Activated naive CD4-positive, alpha-beta T cell (primary cell): ENCODE measurements at places on chromosomes 2 and 18.

DNA sequence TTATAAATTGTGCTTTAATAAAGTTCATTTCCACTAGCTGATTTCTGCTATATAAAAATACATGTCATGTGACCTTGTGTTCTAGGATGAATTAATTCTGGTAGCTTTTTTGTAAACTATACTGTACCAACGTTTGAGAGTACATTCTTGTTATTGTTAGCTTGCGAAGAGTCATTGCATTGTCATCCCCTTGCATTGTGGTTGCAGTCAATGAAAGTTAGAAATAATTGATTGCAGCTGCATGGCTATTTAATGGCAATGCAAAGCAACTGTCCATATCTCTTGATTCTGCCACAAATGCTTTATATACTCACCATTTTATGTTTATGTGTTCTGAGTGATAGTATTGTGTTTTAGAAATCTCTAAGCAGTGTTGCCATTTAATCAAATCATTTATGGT, 91.6 kb downstream of the ZNF407 start:
- DNase-seq: no peak

DNA sequence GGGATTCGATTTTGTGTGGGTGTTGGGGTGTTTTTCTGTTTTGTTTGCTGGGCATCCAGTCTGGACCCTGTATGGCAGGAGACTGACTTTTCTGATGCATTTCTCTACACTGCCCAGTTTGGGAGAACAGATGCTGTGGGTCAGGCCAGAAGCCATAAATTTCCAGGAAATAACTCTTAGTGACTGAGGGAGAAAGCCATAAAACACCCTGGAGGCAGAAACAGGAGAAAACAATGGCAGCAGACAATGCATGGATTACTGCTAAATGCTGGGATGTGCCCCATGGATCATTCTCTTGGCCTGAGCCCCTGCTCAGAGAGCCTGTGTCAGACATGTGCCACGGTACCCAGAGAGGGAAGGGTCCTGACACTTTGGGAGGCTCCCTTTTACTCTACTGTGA, 133.6 kb upstream of the CAPN13 start:
- DNase-seq: no peak

GRCh38 chr2:47056868-47057686, 98.0 kb downstream of the STPG4 start:
- no peak for DNase-seq

DNA sequence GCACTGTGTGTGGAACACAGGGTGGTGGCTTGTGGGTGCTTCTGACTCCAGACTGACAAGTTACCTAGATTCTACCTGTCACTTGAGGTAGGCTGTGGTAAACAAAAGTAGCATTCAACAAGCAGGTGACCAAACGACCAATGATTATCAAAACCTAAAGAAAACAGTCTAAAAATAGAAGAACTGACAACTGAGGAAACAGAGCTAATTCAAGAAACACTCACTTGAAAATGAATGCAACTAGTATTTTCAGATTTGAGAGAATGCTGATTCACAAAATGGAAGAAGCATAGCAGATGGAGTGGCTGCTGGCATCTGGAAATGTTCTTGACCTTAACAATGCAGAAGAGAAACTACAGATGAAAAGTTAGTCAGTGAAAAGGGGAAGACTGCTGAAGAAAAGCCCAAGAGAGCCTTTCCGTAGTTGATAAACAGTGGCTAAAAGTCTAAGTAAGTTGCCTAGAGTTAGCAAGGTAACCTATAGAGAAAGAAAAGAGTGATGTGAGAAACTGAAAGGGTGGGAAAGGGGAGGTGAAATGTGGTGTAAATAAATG, 170.4 kb downstream of the NCK2 start:
- no peak for DNase-seq

DNA sequence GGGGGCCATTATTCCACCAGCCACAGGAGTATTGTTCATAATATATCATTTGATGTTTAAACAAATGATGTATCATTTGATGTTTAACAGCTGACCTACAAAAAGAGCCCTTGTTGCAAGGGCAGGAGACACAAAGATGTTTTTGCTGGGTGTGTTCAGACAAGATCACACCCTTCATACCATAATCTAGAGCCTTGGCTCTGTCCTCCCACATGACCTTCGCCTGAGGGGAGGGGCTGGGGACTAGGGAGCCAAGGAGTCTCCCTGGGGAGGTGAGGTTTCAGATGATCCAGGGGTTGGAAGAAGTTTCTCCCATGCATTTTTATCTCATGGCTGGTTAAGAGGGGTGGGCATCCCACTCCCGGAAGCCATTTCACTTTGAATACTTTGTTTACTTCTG, 33.5 kb downstream of the CDC42EP3 start:
- DNase-seq: no peak

DNA sequence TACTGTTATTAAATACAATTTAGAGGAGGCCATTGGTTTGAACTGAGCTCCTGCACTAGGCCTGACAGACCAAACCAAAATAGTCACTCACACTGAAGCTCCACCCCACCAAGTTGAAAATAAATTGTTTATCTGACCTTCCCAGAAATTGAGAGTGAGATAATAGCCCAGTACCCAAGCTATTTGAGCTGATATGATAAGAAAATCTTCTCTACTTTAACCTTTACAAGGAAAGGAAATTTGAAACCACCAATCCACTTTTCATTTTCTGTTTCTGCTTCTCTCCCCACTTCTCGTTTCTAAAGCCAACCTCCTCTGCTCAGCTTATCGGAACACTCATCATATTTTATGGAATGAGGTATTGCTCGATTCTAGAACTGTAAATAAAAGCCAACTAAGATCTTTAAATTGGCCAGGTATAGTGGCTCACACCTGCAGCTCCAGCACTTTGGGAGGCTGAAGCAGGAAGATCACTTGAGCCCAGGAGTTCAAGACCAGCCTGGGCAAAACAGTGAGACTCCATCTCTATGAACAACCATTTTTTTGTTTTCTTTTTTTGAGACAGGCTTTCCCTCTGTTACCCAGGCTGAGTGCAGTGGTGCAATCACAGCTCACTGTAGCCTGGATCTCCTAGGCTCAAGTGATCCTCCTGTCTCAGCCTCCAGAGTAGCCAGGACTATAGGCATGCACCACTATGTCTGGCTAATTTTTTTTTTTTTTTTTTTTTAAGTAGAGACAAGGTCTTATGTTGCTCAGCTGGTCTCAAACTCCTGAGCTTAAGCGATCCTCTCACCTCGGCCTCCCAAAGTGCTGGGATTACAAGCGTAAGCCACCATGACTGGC, 13.3 kb upstream of the GALM start:
- DNase-seq: no peak

GRCh38 chr18:3761266-3761665, 311.3 kb downstream of the TGIF1 start:
- DNase-seq: no peak

GRCh38 chr2:133993160-133993559, 260.7 kb upstream of the MGAT5 start:
- DNase-seq: no peak

DNA sequence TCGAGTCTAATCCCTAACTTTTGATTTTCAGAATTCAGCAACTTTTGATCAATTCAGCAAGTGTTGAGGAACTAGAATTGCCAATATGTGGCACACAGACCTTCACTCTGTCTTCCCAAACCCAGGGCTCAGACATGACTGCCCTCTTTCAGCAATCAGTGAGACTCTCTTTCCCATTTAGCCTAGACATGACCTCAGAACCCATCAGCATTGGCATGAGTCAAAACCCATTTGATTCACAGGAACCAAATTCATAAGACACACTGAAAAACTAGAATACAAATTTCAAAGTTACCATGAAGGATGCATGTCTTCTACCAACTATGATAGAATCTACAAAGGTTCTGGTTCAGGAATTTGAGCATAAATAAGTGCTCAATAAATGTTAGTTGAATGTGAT, 113.6 kb upstream of the MAP3K20 start:
- DNase-seq: no peak

DNA sequence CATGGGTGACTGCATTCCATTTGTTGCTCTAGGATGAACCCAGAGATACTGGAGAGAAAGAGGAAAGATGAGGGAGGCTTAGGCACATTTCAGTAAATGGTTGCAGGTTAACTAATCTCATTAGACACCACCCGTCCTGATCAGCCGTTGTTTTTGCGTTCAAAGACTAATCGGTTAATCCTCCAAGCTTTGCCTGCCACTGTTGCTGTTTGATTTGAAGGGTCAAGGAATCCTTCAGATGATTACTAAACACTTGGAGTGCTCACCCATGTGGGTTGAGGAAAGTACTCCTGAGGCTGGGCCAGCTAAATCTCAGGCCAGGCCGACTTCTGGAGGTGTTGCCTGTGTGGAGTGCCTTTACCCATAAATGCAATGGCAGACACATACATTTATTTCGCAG, 8.6 kb downstream of the SH3RF3 start:
- no peak for DNase-seq

- DNase-seq: no peak
Observed at GRCh38 chr2:112679484-112679883, 33.7 kb downstream of the SLC20A1 start.

DNA sequence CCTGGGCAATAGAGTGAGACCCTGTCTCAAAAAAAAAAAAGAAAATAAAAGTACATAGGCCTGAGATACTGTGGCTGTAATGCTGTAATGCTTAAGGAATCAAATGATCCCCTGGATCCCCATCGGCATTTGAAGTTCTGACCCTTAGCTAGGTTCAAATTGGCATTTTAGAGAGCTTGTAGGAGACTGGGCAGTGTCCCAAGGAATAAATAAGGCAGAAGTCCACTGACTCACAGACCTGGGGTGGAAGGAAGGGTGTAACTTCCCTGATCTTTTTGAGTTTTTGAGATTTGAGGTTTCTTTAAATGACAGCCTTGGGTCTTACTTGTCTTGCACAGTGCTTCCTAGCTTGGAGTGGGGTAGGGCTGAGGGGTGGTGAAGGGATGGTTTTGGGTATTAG, 553.7 kb downstream of the SLC4A3 start:
- no peak for DNase-seq

- no peak for DNase-seq
Observed at GRCh38 chr2:216713691-216714336, 18.5 kb upstream of the IGFBP5 start.

DNA sequence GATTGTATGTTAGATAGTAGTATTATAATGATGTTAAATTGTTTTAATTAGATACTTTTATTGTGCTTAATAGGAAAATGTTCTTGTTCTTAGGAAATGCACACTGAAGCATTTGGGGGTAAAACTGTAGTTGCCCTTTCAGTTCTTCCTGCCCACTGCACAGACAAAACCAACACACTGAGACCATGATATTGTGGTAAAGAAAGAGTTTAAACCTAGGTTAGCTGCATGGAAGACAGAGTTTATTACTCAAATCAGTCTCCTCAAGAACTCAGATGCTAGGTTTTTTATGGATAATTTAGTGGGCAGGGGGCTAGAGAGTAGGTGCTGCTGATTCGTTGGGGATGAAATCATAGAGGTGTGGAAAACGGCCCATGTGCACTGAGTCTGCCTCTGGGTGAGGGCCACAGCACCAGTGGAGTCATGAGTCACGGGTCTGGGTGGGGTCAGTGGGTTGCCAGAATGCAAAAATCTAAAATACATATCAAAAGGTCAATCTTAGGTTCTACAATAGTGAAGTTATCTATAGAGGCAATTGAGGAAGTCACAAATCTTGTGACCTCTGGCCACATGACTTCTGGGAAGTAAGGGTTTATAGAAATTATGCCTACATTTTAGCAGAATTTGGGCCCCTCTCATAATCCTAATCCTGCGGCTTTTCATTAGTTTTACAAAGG, 283.4 kb upstream of the FBXO11 start:
- no peak for DNase-seq

GRCh38 chr18:9506046-9506792, 30.9 kb downstream of the RALBP1 start:
- no peak for DNase-seq

- DNase-seq: no peak
Observed at GRCh38 chr18:80246445-80247392, 595 bp downstream of the PARD6G start.

- DNase-seq: no peak
Observed at GRCh38 chr2:26316845-26317244, 29.1 kb upstream of the SELENOI start.

DNA sequence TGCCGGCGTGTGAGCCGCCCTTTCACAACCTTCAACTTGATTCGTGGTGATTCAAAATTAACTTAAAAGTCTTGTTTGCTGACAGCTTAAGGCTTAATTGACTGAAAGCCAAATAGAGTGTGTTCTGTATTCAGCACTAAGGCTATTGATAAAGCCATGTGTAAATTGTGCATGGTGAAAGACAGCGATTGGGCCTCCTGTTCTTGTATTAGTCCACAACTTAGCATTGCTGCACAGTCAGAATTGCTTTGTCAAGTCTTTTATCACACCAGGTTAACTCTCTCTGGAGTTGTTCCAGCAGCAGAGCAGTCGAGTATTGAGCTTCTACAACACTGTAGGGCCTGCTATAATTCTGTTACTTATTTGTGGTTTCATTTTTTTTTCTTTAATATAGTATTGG, 210.1 kb downstream of the WDR7 start:
- DNase-seq: no peak

GRCh38 chr2:137838255-137839092, 125.8 kb upstream of the HNMT start:
- DNase-seq: no peak

DNA sequence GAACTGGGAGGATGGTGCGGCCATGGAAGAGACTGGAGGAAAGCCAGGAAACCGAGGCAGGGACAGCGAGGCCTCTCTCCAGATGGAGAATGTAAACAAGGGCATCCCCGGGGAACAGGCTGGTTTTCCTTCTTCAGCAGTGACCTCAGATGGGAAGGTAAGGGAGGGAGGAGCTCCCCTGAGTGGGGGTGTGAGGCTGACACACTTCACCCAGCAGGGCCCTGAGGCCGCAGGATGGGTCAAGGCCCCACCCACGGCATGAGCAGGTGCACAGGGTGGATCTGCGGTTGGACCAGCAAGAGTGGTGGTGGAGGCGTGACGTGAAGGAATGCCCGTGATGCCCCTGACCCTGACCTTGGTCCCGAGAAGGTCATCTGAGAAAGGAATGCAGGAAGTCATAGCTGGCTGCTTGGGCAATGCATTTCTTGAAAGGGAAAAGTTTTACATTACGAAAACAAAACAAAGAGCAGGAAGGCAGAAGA, 48.1 kb downstream of the ADCY3 start:
- DNase-seq: no peak

DNA sequence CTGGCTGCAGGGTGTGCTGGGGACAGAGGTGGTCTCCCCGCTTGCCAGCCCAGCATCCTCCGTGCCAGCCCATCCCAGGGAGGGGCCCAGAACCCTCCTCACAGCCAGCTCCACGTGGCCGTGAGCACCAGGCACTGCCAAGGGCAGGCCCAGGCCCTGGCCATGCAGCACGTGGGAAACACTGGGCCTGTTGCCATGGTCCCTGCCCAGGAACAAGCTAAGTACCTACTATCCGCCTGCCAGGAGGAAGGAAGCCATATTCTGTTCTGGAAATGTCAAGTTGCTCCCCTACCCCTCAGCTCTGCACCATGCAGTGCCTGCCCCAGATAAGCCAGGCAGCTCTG, 250.6 kb downstream of the CYP26B1 start:
- DNase-seq: no peak

GRCh38 chr2:2872713-2873449, 504.7 kb downstream of the EIPR1 start:
- DNase-seq: no peak
